ENCODE measurements at places on chromosomes 2 and 18. TPM values are rescaled to one million over a fixed set of nuclear protein-coding genes. Genes with fewer than 3 reads are reported as not detected.
A peak's percentile ranks its signal among the peaks of the same experiment; 100 is the strongest.

DNA sequence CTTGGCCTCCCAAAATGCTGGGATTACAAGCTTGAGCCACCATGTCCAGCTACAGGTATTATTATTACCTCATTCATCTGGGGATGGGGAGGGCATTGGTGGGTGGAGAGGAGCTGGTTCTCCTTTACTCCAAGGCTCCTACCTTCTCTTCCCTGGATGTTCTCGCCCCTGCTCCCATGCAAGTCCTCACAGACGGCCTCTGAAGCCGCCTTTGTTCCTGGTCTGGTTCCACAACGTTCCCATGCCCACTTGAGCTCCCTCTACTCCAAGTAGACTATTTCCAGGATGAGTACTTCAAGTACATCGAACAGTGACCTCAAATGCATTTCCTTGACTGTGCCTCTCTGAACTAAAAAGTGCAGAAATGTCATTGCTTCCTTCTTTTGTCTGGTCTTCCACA lies 3.2 kb upstream of the SLC20A1 start:
- peak overlapping the region; percentile 24 for H3K27ac ChIP-seq
- peaks cover 7% of the 10 kb centered on the region for H3K36me3 ChIP-seq
- no peak for DNase-seq
- H3K4me3 ChIP-seq, result no peak overlapping the region
- H3K27me3 ChIP-seq, result no peaks in the 10 kb centered on the region

DNA sequence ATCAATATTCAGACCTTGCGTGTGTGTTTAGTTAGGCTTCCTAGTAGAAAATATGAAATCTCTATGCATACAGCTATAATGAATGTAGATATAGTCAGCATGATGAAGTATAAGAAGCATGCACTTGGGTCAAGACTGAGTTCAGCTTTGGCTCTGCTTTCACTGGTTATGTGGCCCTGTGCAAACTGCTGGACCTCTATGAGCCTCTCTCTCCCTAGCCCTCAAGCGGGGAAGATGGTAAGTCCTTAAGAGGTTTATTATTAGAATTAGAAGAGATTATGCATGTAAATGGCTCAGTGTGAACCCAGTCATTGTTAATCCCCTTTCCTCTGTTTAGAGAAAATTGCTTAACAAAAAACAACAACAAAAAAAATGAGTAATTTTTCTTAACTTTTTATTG lies 178.8 kb upstream of the NXPH2 start:
- no peak overlapping the region for H3K27ac ChIP-seq
- H3K4me1 ChIP-seq, result no peaks in the 10 kb centered on the region
- no peak for DNase-seq
- no peaks in the 10 kb centered on the region for H3K36me3 ChIP-seq

Gene CNRIP1
- total RNA-seq, result 33.9 TPM

DNA sequence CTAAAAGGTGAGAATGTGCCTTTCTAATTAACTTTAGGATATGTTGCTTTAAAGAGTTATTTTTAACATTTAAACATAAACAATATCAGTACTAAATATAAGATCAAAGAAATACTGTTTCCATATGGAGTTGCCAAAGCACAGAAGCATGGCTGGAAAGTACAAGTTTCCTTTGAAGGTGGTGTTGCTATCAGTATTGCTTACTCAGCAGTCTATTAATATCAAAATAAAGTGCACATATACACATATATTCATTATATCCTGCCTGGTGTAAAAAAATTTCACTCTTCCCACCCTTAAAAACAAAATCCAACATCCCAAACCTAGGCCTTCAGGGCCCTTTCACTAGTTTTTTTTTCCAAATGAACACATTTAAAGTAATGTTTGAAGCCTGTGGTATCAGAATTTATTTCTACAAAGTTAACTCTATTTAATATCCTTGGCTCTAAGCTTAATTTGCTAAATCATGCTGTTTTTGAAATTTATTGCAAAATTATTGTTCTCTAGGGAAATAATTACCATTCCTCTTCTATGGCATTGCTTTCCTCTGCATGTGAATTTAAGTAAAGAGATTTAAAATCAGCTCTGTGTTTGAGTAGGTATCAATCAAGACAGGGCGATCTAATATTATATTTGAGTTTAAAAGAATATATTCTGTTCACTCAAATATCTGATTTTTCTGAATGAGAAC lies 192.7 kb upstream of the MEIS1 start:
- H3K36me3 ChIP-seq, result no peaks in the 10 kb centered on the region
- no peaks in the 10 kb centered on the region for H3K27me3 ChIP-seq
- no peak overlapping the region for H3K27ac ChIP-seq
- DNase-seq, result no peak
- no peaks in the 10 kb centered on the region for H3K4me1 ChIP-seq
- H3K4me3 ChIP-seq, result no peak overlapping the region

Gene ITGB6
- 0.13 TPM for total RNA-seq

Gene GALNT5
- 5.3 TPM for total RNA-seq

DNA sequence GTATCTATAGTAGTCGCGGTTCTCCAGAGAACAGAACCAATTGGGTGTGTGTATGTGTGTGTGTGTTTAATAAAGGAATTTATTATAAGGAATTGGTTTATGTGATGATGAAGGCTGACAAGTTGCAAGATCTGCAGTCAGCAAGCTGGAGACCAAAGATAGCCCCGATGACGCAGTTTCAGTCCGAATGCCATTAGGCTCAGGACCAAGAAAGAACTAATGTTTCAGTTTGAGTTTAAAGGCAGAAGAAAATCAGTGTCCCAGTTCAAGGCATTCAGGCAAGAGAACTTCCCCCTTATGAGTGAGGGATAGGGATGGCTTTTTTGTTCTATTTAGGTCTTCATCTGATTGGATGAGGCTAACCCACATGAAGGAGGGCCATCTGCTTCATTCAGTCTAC lies 221.6 kb downstream of the HNMT start:
- H3K27ac ChIP-seq, result no peak overlapping the region
- no peaks in the 10 kb centered on the region for H3K36me3 ChIP-seq
- peaks cover 20% of the 10 kb centered on the region for H3K27me3 ChIP-seq
- no peaks in the 10 kb centered on the region for H3K4me1 ChIP-seq

Gene GCG
- not detected for total RNA-seq
